ENCODE measurements at places on chromosomes 5 and 9.

DNA sequence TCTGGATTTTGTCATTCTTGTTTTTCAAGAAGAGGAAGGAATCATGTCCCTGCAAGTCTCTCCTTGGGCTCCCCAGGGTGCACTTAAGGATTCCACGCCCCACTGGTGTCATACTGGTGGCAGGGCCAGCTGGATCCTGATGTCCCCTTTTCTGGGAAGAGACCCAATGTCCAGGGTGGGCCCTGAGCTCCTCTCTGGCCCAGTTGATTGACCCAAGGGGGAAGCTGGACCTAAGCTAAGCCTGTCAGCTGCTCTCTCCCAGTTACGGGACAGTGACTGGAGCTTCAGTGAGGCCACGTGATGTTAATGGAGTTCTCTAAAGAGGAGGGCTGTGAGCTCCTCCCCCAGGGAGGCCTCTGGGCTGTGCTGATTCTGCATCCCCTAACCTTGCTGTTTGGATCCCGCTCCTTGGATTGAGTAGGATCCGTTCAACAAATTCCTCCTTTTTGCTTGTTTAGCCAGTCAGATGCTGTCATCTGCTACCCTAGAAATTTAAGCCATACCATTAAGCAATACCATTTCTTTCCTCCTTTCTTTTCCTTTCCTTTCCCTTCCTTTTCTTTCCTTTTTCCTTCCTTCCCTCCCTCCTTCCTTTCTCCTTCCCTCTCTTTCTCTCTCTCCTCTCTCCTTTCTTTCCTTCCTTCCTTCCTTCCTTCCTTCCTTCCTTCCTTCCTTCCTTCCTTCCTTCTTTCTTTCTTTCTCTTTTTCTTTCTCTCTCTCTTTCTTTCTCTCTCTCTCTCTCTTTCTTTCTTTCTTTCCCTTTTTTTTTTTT is 17.2 kb downstream of the NKX2-5 start:
- no peak for DNase-seq

- no peak for DNase-seq
Observed at GRCh38 chr5:180633283-180634177, 15.9 kb downstream of the FLT4 start.

DNA sequence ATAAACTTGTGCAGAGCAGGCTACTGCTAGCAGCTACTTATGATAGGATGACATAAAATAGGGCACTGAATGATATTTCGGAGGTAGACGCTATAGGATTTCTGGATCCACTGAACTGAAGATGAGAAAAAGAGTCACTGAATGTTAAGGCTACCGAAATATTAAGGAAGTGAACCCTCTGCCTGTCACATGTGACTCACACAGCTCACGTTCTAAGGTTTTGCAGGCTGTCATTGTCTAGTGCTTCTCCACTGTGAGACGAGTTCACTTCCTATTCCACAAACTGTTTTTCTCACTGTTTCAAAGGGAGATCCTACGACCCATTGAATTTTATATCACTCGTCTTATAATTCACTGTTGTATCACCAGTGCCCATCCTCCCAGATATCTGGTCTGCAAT is 100.8 kb downstream of the CTNND2 start:
- DNase-seq, result no peak

GRCh38 chr9:126663661-126664072 is 49.9 kb downstream of the LMX1B start:
- DNase-seq, result no peak

DNA sequence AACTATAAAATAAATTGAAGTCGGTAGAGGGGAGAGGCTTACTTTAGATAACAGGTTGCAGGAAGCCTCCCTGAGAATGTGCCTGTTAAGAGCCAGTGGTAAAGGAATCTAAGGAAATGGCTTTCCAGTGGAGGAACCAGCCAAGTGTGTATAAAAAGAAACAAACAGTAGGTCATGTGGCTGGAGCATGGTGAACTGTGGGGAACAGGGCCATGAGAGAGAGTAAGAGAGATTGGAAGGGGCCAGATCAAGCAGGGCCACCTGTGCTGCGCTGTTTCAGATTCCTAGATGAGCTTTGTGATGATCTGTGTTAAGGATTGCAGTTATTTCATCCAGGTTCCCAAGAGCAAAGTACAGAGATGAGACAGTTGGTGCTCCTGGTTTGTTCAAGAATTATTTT is 152.7 kb upstream of the SGCD start:
- no peak for DNase-seq

DNA sequence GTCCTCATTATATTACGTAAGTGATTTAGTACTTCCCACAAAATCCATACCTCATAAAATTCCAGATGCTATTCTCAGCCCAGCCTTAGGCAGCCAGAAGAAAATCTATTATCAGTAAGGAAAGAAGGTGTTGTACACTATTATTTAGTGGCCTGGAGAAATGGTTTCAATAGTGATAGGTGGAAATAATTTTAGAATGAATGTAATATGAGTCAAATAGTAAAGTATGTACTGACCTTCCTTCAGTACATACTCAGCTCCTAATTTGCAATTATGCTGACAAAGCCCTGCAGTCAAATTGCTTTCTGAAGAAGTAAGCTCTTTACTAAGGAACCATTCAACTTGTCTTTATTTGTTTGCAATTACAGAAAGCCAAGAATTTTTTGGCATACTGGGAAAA is 409.2 kb downstream of the HTR1A start:
- no peak for DNase-seq

DNA sequence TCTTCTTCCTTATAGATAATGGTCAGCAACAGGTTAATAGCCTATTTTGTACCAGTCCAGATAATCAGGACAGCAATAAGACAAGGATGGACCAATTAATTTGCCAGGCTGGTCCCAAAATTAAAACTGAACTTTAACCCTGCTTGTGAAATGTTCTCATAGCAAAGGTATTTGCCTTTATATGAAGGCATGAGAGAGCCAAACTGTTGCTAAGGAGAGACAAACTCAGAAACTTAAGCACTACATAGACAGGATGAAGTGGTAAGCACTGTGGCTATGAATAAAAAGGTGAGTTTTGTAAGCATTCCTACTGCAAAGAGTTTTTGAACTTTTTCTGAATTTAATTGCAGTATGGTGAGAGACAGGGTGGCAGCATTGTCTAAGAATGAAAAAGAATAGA is 174.7 kb upstream of the PPP1R2B start:
- no peak for DNase-seq

- no peak for DNase-seq
Observed at GRCh38 chr5:135759149-135759784, 75.2 kb upstream of the SLC25A48 start.
